ENCODE measurements at places on chromosomes 5 and 9. TPM values are rescaled to one million over a fixed set of nuclear protein-coding genes. Genes with fewer than 3 reads are reported as not detected.

ERGIC1 gene
- 90.3 TPM for polyA plus RNA-seq

IL4 gene
- polyA plus RNA-seq = 0.43 TPM

GRCh38 chr9:68446836-68447235, 90.4 kb downstream of the PGM5 start:
- no peak for DNase-seq

DNA sequence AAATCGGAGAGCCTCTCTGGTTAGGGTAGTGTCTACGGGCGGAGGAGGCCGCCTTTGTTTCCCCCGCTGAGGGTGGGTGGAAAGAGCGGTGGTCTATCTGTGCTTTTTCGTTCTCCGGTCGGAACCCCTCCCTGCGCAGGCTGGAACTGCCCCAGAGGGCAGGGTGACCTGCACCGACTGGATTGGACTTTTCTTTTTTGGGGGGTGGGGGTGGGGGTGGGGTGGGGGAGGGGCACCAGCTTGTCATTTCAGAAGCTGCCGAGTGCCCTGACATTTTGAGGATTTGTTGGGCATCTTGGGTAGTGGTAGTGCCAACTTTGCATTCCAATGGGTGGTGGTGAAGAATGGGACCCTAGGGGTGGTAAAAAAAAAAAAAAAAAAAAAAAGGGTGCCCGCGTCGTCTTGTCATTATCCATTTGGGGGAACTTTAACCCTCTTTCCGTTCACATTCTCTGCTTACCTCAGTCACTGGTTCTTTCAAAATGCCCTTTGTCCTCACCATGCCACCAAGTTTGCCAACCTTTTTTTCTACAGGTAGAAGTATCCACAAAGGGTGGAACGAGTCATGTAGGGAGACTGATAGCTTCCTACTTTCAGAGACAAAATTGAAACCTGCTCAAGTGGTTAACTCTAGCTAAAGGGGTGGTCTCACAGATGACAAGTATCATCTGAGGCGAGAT, 1.3 kb downstream of the UBE2R2 start:
- no peak for DNase-seq

GRCh38 chr5:122766130-122766529, 8.8 kb upstream of the SNX2 start:
- no peak for DNase-seq

PSAT1 gene
- polyA plus RNA-seq = 328 TPM

ASPN gene
- 12.5 TPM for polyA plus RNA-seq

DNA sequence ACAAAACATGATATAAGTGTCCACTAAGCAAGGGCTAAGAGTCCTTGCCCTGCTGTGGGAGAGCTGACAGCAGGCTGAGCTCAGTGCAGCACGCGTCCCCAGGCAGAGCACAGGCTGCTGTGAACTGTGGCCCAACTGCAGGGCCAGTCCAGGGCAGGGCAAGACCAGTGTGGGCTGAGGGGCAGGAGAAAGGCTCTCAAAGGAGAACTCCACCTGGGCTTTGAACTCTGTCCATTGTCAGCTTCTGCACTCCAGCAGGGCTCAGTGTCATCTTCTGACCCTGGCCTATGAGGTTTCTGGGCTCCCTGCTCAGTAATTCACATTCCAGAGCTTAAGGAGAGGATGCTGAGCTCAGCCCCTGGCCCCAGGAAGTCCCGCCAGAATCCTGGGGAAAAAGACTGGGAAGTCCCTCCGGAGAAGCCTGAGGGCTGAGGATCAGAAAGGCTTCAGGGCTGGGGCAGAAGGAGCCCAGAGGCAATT, 37.4 kb downstream of the LHFPL2 start:
- no peak for DNase-seq

PCDHB5 gene
- polyA plus RNA-seq = 6.6 TPM

DNA sequence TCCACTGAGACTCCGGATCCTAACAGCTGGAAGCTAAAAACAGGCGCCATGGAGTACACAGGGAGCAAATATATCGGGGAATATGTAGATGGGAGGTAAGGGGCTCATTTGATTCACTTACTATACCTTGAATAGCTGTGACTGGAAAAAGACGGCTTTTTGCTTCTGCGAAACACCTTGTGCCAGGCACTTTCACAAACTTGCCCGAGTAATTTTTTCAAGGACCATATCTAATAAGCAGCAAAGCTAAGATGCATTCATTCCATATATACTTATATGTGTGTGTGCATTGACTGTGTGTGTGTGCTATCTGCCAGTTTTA, 178 bp downstream of the MORN5 start:
- DNase-seq = no peak

DNA sequence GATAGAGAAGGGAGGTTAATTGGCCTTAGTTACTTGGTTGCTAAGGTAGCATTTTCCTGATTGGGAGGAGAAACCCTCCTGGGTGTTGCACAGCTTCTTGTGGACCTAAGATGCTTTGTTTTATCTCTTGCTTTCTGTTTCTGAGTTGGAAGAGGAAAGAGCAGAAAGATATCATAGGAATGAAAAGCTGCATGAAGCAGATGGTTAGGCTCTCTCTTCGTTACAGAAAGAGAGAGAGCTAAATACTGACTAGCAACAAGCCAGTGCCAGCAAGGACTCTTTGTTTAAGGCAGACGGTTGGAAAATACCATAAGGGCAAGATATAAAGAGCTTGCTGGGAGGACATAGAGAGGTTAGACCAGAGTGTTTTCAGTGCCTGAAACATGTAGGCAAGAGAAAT, 103.1 kb downstream of the ATG10 start:
- DNase-seq = peak; percentile 14

ABLIM3 gene
- polyA plus RNA-seq = 81.9 TPM

- DNase-seq = no peak
Measured at GRCh38 chr5:115413651-115414050, 117.2 kb upstream of the CCDC112 start.

GRCh38 chr5:43232943-43233833, 41.2 kb downstream of the NIM1K start:
- DNase-seq = no peak

DNA sequence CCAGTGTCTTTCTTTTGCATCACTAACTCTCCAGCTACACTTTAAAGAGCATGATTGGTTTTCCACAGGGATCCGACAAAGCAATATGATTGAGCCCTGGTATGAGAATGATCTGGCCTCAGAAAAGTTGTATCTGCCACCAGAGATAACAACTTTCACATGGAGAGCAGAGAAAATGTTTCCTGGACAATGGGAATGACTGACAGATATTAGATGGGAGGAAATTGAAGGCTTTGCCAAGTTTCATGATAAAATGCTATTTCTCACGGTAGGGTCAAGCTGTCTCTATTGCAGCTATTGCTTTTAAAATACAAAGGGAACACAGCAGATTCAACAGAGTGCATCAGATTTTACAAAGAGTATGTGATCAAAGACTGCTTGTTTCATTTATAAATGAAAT, 56.4 kb upstream of the GLIS3 start:
- DNase-seq = no peak

DNA sequence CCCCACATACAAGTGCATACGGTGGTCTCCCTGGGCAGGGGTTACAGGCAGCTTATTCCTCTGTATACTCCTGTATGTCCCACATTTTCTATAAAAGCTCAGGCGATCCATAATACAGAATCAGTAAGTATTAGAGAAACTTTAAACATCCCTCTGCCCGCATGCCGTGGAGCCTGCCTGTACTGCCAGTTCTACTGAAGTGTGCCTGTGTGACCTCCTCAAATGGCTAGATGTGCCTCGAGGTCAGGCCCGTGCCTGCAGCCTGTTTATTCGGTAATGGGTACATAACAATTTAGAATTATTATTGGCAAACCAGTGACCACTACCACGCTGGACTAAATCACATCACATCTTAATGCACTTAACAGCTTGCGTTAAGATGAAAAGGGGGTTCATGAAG, 190.8 kb downstream of the FANCC start:
- no peak for DNase-seq

GRCh38 chr5:124044613-124045012, 532.6 kb downstream of the CSNK1G3 start:
- DNase-seq = peak; percentile 62

DNA sequence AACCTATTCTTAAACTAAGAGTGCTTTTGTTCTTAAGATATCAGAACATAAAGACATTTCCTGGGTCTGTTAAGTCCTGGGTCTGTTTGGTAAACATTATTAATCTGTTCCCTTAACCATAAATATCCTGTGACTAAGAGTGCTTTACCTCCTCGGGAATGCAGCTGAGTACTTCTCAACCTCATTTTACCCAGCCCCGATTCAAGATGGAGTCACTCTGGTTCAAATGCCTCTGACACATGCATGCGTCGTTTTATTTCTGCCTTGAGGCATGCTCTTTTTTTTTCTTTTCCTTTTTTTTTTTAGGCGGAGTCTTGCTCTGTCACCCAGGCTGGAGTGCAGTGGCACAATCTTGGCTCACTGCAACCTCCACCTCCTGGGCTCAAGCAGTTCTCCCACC, 39.8 kb upstream of the FBXL17 start:
- no peak for DNase-seq

DNA sequence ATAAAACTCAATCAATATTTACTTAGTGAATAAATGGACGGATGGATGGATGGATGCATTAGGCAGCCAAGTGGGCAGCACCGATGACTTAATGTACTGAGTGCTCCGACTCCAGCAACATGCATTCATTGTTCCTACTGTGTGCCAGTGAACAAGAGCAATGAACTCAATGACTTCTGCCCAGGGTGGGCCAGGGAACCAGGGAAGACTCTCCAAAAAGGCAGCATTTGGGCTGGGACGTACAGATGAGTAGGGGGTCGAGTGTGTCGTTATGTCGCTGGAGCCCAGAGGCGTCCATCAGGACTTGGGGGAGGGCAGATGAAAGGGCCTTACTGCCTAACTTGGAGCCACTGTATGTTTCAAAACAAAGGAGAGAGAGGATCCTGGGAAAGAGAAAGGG, 126.4 kb downstream of the KCNIP1 start:
- DNase-seq = no peak

DNA sequence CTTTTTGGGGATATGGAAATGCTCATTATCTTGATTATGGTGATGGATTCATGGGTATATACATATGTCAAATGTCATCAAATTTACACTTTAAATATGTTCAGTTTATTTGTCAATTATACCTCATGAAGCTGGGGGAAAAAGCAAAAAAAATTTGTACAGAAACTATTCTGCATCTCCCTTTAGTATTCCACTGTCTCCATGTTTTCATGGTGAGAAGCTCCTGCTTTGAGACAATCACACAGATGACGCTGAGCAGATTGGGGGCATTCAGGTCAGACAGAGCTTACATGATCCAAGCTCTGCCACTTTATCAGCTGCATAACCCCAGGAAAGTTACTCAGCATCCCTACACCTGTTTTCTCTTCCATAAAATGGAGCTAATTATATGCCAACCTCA, 101.5 kb downstream of the PLPPR1 start:
- peak; percentile 82 for DNase-seq

DNA sequence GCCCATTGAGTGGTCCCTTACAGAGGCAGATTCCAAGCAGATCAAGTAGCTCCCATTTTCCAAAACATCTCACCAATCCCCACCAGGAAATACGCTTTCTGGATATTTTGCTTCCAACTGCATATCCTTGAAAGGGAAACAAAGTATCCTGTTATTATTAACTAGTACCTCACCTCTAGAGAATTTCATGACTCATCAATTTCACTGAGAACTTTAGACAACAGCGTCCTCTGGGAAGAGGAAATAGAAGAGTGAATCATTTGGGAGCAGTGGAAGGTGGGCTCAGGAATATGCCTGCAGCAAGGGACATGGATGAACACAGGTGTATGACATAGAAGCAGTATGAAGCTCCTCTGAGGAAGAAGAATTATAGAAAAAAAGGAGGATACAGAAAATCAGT, 186.7 kb downstream of the MARCHF11 start:
- DNase-seq = no peak

PDE6A gene
- 0.06 TPM for polyA plus RNA-seq

DNA sequence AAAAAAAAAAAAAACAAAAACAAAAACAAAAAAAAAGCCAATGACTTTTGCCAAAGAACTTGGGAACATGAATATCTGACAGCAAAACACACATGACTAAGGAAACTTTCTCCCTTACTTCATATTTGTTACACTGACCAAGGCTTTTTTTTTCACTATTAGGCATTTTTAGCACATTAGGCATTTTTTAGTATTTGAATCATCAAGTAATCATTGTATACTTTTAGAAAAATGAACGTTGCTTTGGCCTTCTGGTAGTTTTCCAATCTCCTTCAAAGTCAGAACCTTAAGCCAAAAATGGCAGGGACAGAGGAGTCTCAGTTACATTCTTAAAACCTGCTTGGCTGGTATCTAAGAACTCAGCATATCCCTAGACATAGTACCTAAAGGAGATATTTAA, 19.3 kb downstream of the NREP start:
- no peak for DNase-seq

- no peak for DNase-seq
Measured at GRCh38 chr5:32130865-32131264, 43.3 kb downstream of the GOLPH3 start.

GRCh38 chr5:1916041-1917001, 33.6 kb upstream of the IRX4 start:
- DNase-seq = no peak

PCDHA5 gene
- polyA plus RNA-seq = 3.7 TPM

DNA sequence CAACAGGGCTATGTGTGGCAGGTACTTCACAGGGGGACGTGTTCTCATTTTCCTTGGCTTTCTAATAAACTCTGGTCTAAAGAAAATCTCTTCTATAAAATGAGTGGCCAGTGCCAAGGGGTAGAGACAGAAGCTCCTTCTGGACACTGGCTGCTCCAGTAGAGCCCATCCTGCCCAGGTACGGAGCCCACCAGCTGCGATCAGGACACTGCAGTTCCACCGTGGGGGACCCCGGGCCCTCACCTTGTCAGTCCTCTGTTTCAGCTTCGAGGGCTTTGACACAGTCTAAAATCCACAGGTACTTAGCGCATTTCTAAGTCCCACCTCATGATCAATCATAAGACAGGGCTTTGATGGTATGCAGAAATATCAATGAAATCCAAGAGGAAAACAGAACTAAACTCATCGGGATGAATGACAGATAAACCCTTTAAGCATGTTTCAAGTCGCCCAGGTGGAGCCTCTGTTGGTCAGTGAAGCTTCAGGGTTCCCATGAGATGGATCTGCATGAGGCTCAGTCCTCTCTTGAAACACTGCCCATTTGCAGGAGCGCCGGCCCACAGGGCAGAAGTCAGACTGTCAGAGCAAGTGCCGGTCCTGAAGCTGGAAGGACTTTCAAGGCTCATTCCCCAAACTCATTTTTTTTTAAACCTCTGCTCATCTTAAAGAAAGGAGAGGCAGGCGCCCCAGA, 20.3 kb upstream of the TERT start:
- DNase-seq = no peak

ZMYND19 gene
- 39.9 TPM for polyA plus RNA-seq

GRCh38 chr5:88480245-88480644, 211.6 kb upstream of the TMEM161B start:
- DNase-seq = no peak

DNA sequence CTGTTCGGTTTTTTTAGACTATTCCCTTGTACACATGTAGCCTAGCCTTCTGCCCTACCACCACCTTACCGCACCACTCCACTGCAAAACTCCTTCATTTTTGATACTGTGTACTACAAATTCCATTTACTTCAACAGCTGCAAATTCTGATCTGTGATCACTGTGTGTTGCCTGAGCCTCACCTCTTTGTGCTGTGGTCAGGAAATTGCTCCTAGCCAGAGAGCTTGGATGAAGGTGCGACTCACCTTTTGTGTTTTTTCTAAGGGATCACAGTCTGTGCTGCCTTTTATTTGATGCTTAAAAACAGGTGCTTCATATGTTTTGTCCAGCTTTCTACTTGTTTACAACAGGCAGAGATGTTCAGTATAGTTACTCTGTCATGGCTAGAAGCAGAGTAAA, 31.5 kb downstream of the CSNK1G3 start:
- DNase-seq = no peak

GRCh38 chr5:76294573-76294972, 108.5 kb upstream of the IQGAP2 start:
- DNase-seq = no peak
